Tibial nerve (tissue), 4 donors: ENCODE measurements at places on chromosomes 12 and 14. TPM values are rescaled to one million over a fixed set of nuclear protein-coding genes. Genes with fewer than 3 reads are reported as not detected.

The CLEC1A gene
- 8.1 TPM for total RNA-seq

DNA sequence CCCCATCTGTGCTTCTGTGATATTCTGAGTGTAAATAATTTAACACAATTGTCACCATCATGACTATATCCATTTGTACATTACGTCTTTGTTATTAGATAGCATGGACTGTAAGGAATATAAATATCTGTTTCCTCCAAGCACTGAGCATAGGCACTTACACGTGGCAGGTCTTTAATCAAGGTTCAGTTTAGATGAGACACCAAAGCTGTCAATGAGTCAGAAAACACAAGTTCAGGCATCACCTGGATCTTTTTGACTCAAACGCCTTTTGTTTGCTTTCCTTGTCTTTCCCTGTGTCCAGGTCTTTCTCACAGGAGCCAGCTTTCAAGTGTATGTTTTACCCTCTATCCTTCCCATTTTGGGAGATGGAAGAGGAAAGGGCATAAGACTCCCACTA is 163.2 kb upstream of the CCDC198 start:
- H3K4me1 ChIP-seq, result no peaks in the 10 kb centered on the region
- no peak overlapping the region for H3K4me3 ChIP-seq
- DNase-seq, result no peak
- no peaks in the 10 kb centered on the region for H3K36me3 ChIP-seq
- no peak overlapping the region for H3K27ac ChIP-seq
- H3K27me3 ChIP-seq, result no peaks in the 10 kb centered on the region

- H3K4me1 ChIP-seq, result no peaks in the 10 kb centered on the region
- no peak overlapping the region for H3K27ac ChIP-seq
Observed at GRCh38 chr12:71555191-71555590, 108.5 kb downstream of the ZFC3H1 start.

GRCh38 chr12:26429070-26429691 is 233.8 kb downstream of the SSPN start:
- H3K4me3 ChIP-seq, result no peak overlapping the region
- no peak for DNase-seq
- H3K27ac ChIP-seq, result no peak overlapping the region
- H3K4me1 ChIP-seq, result no peaks in the 10 kb centered on the region
- no peaks in the 10 kb centered on the region for H3K27me3 ChIP-seq
- no peaks in the 10 kb centered on the region for H3K36me3 ChIP-seq

DNA sequence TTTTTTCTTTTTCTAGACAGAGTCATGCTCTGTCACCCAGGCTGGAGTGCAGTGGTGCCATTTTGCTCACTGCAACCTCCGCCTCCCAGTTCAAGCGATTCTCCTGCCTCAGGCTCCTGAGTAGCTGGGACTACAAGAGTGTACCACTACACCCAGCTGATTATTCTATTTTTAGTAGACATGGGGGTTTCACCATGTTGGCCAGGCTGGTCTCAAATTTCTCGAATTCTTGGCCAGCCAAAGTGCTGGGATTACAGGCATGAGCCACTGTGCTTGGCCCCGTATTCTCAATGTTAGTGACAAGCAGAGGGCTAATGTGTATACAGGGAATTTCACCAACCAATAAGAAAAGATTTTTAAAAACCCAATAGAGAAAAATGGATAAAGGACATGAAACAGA is 8.4 kb downstream of the PLBD2 start:
- no peak for DNase-seq
- H3K4me1 ChIP-seq, result no peaks in the 10 kb centered on the region
- no peaks in the 10 kb centered on the region for H3K27me3 ChIP-seq
- no peaks in the 10 kb centered on the region for H3K36me3 ChIP-seq
- no peak overlapping the region for H3K27ac ChIP-seq
